Amniotic epithelial cell (primary cell): ENCODE measurements at places on chromosomes 3 and 15.
A peak's percentile ranks its signal among the peaks of the same experiment; 100 is the strongest.

- DNase-seq, result peak; percentile 91
Measured at GRCh38 chr3:12349895-12350811, 61.3 kb downstream of the PPARG start.

DNA sequence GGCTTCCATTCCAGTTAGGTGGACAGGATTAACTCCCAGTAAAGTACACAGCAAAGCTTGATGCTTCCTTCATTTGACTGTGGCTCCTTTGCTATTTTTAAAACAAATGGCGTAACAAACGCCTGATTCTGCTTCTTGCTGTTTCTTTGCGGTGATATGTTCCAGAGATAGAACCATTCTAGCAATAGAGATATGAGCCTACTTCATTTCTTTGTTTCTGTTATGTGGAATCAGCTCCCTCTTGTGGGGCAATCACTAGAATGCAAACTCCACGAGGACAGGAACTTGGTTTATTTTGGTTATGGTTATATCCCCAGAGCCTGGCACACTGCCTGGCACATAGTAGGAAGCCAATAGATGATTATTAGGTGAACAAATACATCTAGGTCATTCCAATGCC lies 122.6 kb upstream of the SLC6A11 start:
- DNase-seq, result peak; percentile 23

GRCh38 chr3:128178782-128179483 lies 25.7 kb downstream of the EEFSEC start:
- no peak for DNase-seq

DNA sequence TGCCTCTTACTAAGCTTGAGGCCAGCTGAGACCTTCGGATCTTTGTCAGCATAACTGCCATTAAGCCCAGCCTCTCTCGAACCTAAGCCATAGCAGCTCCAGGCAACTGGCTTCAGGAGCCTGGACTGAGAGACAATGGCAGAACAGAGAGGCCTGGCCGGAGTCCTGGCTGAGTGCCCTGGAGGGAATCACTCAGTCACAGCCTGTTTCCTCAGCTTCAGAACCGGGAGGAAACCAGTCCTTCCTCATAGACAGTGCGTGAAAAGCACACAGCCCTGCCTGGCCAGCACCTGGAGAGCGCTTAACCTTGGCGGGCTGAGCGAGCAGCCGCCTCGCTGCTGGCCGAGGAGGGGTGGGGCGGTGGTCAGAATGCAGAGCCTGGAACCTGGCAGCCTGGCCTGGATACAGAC lies 21.6 kb downstream of the RNU5B-1 start:
- peak; percentile 14 for DNase-seq

- DNase-seq, result peak; percentile 80
Measured at GRCh38 chr3:31876331-31876730, 104.7 kb downstream of the OSBPL10 start.

DNA sequence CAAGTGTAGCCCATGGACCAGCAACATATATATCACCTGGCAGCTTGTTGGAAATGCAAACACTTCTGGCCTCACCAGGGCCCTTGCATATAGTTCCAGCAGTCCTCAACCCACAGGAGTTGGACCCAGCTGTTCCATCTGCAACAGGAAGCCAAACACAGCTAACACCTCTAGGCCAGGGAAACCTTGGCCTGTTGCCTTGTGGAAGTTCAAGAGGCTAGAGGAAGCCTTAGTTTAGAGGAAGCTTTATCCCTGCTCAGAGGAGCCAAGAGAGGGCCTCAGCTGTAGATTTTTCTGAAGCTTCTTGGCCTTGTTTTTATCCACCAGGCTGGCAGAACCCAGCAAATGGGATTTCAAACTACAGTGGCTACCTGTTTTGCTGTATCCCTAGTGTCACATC lies 11.4 kb downstream of the FHIT start:
- no peak for DNase-seq

DNA sequence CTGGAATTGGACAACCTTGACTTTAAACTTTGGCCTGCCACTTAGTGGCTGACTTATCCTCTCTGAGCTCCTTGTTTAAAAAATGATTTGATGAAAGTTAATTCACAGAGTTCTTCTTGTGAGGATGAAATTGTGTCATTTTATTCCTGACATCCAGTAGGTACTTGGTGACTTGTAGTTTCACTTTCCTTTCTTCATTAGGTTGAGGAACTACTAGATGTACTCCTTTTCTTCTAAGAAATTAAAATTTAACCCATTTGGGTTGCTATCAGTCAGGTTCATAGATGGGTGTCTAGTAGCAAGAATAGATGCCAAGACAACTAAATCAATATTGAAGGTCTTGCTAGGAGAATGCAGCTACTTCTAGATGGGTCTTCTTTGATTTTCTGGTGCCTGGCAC lies 5.2 kb downstream of the NR1D2 start:
- no peak for DNase-seq

DNA sequence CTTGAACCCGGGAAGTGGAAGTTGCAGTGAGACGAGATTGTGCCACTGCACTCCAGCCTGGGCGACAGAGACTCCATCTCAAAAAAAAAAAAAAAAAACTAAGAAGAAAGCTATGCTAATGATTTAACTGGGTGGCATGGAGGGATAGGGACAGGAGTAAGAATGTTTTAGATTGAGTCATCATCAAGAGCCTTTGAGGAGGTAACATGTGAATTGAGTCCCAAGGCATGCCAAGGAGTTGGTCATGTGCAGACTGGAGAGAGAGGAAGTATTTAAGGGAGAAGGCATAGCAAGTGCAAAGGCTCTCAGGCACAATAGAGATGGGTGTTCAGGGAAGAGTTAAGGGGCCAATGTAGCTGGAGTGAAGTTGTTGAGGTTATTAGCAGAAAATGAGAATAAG lies 9.1 kb downstream of the BNC1 start:
- peak; percentile 57 for DNase-seq

DNA sequence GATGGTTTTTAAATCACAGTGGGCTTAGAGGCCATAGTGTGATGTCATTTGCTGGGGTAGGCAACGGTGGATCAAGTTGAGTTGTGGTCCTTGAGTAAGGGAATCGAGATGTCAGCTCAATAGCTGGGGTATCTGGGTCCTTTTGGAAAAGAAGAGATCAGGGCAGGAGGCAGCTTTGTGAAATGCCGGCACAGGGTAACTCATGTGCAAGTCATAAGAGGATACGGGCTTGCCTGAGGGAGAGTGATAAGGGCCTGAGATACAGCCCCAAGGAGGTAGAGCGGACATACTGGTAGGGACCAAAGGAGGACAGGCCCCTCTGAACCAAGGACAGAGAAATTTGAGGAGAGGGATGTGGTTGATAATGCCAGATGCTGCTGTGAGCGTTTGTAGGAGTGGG lies 4.2 kb upstream of the FAM131A start:
- DNase-seq, result no peak

DNA sequence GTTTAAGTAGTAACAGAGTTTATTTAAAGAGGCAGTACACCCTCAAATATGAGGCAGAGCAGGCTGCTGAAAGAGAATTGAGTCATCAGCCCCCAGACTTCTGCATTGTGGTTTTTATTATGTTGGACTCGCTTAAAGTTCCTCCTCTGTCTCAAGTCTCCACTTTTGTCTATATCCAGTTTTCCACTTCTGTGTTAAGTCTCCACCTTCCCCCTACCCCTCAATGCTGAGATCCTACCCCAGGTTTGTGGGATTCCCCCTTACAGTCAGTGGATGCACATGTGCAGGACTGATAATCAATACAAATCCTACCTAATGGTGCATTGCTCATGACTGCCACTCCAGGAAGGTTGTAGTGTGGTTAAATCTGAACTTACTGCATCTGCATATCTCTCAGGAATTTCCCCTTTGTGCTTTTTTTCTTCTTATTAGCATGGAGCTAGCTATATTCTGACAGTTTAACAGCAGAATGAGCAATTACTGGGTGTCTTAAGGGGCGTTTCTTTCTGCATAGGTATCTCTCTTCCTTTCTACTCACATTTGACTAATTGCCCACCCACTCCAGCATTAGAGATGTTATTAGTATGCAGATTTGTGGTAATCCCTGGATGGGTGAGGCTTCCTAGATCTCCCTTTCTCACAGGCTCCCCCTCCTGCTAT lies 11.9 kb upstream of the CD200R1L start:
- DNase-seq, result peak; percentile 2

GRCh38 chr15:33161209-33161608 lies 33.3 kb downstream of the FMN1 start:
- DNase-seq, result no peak

- no peak for DNase-seq
Measured at GRCh38 chr15:28913171-28913765, 27.5 kb downstream of the APBA2 start.

DNA sequence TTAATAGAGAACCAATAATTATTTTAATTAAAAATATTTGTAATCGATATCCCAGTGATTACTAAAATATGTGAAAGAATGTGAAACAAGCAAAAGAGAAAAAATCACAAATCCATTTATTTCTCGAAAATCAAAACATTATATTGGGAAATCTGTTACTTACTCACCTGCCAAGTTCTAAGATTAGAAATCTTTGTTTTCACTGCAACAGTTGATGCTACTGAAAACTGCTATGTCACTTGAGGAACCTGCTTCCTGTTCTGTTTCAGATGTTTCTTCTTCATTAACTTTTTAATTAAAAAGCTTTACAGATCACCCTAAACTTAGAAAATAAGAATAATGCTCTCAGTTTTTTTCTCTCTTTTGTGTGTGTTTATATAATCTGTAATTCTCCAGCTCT lies 13.7 kb upstream of the DPH6 start:
- no peak for DNase-seq

- no peak for DNase-seq
Measured at GRCh38 chr3:108088697-108089096, 2.1 kb downstream of the CD47 start.

- DNase-seq, result no peak
Measured at GRCh38 chr3:100246999-100247398, 13.8 kb upstream of the TBC1D23 start.

GRCh38 chr3:121252676-121253075 lies 293.1 kb downstream of the POLQ start:
- DNase-seq, result no peak

DNA sequence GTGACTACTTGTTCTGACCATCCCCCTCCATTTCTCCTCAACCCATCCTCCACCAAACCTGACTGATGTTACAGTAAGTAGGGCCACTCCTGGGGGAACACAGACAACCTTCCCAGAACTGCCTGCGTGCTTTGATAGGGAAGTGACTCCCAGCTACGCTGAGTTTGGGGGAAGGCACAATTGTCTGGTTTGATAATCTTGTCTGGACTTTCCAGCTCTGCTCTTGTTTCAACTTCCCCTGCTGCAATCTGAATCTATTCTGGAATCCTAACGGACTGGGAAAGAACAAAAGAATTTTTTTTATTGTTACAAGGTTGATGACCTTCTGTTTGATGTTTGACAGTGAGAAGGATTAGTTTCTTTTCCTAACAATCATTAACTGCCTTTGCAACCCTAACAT lies 895.6 kb downstream of the ROBO1 start:
- DNase-seq, result no peak

GRCh38 chr3:153624310-153625030 lies 462.4 kb downstream of the RAP2B start:
- no peak for DNase-seq

- DNase-seq, result no peak
Measured at GRCh38 chr3:194547042-194547441, 60.2 kb upstream of the ATP13A3 start.

DNA sequence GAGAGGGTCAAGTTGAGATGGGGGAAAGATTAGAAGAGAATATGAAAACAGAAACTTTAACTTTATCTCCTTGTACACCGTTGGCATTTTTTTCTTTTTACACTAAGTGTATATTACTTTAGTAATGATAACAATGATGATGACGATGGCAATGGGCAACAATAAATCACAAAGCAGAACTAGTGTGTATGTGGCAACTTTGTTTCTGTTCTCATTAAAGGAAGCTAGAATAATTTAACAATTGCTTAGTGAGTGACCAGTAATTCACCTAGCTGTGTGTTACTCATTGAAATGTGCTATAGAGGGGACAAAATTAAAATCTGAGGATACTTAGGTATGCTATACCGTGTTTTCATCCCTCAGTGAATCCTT lies 318.5 kb upstream of the TBL1XR1 start:
- no peak for DNase-seq

DNA sequence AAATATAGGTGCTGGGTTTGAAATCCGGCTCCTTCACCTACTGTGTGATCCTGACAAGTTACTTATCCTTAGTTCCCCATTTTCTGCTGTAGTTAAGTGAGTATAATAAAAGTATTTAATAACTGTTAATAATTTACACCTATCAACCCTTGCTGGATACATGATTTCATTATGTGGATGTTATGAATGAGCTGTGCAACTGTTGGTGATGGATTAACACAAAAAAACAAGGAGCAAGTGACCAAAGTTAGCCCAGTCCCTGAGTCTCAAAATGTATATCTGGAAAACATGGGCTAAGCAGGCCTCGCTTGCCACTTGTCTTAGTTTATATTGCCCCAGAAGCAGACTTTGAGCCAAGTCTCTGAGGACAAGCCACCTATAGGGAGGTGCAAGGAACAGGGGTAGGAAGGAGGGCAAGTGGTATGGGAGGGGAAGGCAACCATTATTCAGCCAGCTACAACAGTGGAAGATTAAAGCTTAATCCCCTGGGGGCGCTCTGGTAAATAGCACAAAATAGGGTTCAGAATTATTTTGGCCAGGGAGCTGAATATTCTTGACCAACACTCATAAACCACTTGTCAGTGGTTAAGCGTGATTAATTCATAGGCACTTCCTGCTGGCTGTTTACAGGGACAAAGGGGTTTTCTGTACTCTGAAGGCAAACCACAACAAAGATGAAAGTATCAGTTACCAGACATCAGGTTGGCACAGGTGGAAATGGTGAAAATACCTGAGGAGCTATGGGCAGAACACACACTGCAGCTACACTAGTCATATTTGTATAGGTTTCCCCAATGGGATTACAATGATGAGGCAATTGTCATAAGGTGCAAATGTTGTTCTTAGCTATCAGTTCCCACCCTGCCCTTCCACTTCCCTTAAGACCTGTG lies 76.2 kb downstream of the TRIM42 start:
- DNase-seq, result no peak

DNA sequence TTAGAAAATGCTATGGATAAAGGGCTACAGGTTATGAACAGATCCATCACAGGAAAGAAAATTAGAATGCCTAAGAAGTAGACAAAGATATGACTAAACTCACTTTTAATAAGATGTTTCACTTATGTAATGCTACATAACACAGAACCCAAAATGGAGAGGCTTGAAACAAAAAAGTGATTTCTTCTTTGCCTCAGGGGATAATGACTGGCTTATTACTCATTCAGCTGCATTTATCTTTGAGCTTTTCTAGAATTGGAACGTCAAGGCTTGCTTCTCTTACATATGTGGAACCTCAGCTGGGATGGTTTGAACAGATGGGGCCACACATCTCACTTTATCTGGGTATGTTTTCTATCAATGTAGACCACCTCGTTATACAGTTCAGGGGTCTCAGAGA lies 120.6 kb upstream of the EPHA3 start:
- peak; percentile 11 for DNase-seq

DNA sequence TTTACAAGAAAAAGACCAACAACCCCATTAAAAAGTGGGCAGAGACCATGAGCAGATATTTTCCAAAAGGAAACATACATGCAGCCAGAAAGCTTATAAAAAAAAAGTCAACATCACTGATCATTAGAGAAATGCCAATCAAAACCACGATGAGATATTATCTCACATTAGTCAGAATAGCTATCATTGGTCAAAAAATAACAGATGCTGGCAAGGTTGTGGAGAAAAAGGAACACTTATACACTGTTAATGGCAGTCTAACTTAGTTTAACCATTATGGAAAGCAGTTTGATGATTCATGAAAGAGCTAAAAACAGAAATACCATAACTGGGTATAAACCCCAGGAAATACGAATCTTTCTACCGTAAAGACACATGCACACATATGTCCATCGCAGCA lies 76.3 kb downstream of the SUCNR1 start:
- DNase-seq, result no peak

GRCh38 chr3:94158512-94158911 lies 95.7 kb downstream of the NSUN3 start:
- no peak for DNase-seq
